ENCODE measurements at places on chromosomes 7 and 10. TPM values are rescaled to one million over a fixed set of nuclear protein-coding genes. Genes with fewer than 3 reads are reported as not detected.

Gene SFXN2
- total RNA-seq: 1.4 TPM

Gene FAM25G
- total RNA-seq: not detected

Gene FAM185A
- 9.8 TPM for total RNA-seq

Gene EFCAB10
- total RNA-seq: not detected

Gene WEE2
- not detected for total RNA-seq

- DNase-seq: peak; percentile 46
These were observed 161.6 kb downstream of the ITGA8 start for GRCh38 chr10:15558136-15558535.

- no peak for DNase-seq
These were observed 100.1 kb downstream of the CACNB2 start for GRCh38 chr10:18240185-18240882.

- DNase-seq: peak; percentile 36
These were observed 226.2 kb downstream of the COBL start for GRCh38 chr7:51090411-51090810.

DNA sequence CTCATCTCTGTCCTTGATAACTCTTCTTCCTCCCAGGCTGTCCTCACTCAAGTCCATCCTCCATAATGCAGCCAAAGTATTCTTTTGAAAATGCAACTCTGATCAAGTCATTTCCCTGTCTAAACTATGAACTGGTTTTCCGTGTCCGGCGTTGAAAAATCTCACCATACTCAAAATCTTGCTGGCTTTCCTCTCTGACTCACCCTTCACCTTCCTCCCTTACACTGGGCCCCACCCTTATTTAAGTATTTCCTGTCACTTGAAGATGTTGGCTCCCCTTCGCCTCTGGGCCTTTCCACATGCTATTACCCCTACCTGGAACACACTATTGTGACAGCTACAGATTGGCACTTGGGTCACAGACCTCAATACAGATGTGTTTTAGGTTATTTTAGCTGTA, 515.6 kb downstream of the INHBA start:
- DNase-seq: peak; percentile 14
